Bladder microvascular endothelial cell (primary cell): ENCODE measurements at places on chromosomes 7 and 10. TPM values are rescaled to one million over a fixed set of nuclear protein-coding genes. Genes with fewer than 3 reads are reported as not detected.

VIPR2 gene
- total RNA-seq = not detected in 2 replicates

SLC26A3 gene
- not detected in 2 replicates for total RNA-seq

NME8 gene
- not detected in 2 replicates for total RNA-seq

EVX1 gene
- total RNA-seq = not detected in 2 replicates

CPN1 gene
- not detected in 2 replicates for total RNA-seq

PPP1R3A gene
- total RNA-seq = not detected in 2 replicates

NANOS1 gene
- total RNA-seq = 0.16 and 0.25 TPM in 2 replicates
